Upper lobe of right lung (tissue), 1 donor: ENCODE measurements at places on chromosomes 6 and 20. TPM values are rescaled to one million over a fixed set of nuclear protein-coding genes. Genes with fewer than 3 reads are reported as not detected.

MCM3 gene
- total RNA-seq, result 26.3 TPM

- DNase-seq, result no peak
- H3K27me3 ChIP-seq, result no peaks in the 10 kb centered on the region
- peaks cover 4% of the 10 kb centered on the region for H3K4me1 ChIP-seq
Measured at GRCh38 chr6:17413313-17413750, 19.9 kb downstream of the CAP2 start.

DNA sequence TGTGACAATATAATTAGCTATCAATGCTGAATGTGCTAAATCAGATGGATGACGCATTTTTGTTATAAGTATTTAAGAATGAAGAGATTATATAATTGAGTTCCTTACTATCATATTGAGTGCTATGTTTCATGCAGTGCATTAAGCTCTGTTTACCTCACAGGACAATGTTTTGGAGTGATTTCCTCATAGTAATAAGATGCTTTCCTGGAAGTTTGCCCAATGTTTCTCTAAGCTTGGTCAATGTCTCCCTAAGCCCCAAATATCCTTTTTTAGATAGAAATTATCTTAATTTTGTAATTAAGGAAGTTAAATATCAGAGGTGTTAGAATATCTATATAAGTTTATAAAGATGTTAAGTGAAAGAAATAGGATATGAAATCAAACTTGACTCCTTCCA is 489.6 kb downstream of the MMUT start:
- no peak for DNase-seq
- no peak overlapping the region for H3K4me3 ChIP-seq
- H3K27me3 ChIP-seq, result no peaks in the 10 kb centered on the region

DNA sequence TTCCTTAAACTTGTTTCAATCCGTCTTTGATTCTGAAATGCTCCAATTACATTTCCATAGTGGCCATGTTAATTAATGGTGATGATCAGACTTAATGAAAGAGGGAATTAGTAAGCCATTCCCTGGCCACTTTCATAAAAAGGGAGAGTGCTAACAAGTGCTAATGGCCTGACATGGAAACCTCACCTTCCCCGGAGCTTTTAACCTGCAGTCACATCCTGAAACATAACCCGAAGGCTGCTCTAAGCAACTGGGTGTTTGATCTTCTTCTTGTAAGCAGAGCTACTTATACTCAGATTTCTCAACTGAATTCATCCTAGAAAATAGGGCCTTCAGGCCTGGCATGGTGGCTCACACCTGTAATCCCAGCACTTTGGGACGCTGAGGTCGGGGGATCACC is 67.1 kb upstream of the ZMYND8 start:
- H3K27me3 ChIP-seq, result no peaks in the 10 kb centered on the region
- no peak overlapping the region for H3K4me3 ChIP-seq
- DNase-seq, result no peak
- H3K36me3 ChIP-seq, result no peaks in the 10 kb centered on the region
- no peak overlapping the region for H3K27ac ChIP-seq

GRCh38 chr6:5457041-5457440 is 195.7 kb downstream of the FARS2 start:
- no peak overlapping the region for H3K4me3 ChIP-seq
- no peaks in the 10 kb centered on the region for H3K27me3 ChIP-seq
- no peaks in the 10 kb centered on the region for H3K36me3 ChIP-seq
- no peak for DNase-seq
- H3K27ac ChIP-seq, result no peak overlapping the region

APOBEC2 gene
- total RNA-seq, result not detected
